ENCODE measurements at places on chromosomes 7 and 10.

DNA sequence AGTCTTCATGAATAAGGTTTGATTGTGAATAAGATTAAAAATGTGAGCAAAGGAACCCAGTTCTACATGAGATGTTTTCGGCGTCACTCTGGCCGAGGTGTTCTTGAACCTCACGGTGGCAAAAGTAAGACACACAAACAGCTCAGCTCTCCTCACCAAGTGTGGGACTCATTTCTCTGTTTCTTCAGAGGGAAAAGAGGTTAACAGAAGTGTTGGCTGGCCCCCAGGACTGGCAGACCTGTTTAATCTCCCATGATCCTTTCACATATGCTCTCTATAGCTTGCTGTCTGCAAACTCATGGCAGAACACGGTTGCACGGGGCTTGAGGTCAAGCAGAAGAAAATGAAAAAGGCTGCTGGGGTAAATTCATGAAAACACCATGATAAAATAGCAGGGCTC lies 394.4 kb downstream of the CALN1 start:
- DNase-seq, result no peak

DNA sequence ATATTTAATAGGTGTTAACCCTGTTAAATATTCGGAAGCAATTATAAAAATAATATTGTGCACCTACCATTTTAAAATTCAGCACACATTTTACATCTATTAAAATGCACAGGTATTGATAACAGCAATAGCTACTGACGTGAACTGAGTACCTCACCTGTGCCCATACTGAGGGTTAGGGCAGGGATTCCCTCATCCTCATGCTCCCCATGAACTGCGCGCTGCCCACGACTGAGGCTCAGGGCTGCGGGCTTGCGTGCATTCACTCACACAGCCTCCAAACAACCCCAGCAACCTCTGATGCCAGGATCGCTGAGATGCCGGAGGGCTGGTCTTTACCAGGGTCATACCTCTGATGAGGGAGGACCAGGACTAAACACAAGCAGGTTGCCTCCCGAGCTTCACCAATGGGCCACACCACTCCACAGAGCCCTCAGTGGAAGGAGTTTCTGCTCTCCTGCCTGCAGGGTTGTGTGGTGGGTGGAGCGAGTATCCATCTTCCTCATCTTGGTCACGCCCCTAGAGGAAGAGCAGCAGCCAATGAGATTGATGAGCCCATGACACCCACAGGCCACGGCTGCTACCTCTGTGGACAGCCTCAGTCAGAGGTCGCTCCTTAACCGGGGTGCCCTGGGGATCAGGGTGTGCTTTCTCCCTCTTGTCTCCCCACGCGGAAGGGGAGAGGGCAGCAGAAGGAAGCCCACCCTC lies 478.3 kb downstream of the TNS3 start:
- DNase-seq, result no peak

GRCh38 chr7:68394131-68394530 lies 1204.1 kb upstream of the AUTS2 start:
- DNase-seq, result no peak

GRCh38 chr7:23469150-23469960 lies 936 bp downstream of the IGF2BP3 start:
- no peak for DNase-seq

GRCh38 chr10:99711129-99711719 lies 20.7 kb downstream of the COX15 start:
- no peak for DNase-seq

DNA sequence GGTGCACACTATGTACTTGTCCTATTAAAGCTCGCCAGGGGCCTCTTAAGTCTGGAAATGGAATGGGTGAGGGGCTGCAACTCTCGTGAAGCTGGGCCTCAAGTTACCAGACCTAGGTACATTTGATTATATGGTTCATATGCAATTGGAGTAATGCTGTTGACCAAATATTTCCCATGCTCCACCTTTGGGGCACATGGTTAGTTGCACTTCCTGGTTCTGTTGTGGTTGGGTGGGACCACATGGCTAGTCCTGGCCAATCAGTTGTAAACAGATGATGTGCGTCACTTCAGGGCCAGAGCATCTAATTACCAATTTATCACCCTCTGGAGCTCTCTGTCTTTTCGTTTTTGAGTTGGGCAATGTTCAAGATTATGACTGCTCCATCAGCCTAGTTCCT lies 39.5 kb upstream of the OPN4 start:
- no peak for DNase-seq

DNA sequence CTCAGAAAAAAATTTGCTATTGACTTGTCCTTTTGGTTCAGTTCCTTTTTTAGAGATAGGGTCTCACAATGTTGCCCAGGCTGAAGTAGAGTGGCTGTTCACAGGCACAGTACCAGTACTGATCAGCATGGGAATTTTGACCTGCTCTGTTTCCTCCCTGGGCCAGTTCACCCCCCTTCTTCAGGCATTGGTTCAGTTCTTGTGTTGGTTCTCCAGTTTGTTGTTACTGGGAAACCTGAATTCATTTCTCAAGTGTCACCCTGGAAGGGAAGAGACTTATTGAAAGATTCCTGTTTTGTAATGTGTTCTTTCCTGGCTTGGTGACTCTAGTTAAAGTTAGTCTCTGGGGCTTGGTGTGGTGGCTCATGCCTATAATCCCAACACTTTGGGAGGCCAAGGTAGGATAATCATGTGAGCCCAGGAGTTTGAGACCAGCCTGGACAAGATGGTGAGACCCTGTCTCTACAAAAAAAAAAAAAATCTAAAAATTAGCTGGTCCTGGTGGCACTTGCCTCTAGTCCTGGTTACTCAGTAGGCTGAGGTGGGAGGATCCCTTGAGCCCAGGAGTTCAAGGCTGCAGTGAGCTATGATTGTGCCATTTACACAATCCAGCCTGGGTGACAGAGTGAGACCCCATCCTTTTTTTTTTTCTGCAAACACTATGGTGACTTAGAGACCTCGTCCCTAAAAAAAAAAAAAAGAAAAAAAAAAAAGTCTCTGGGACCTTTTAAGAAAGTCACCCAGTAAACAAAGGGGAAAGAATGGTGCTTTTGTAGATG lies 52.7 kb downstream of the CNNM2 start:
- no peak for DNase-seq
